Naive thymus-derived CD8-positive, alpha-beta T cell (primary cell): ENCODE measurements at places on chromosomes 5 and 9. TPM values are rescaled to one million over a fixed set of nuclear protein-coding genes. Genes with fewer than 3 reads are reported as not detected.

DNA sequence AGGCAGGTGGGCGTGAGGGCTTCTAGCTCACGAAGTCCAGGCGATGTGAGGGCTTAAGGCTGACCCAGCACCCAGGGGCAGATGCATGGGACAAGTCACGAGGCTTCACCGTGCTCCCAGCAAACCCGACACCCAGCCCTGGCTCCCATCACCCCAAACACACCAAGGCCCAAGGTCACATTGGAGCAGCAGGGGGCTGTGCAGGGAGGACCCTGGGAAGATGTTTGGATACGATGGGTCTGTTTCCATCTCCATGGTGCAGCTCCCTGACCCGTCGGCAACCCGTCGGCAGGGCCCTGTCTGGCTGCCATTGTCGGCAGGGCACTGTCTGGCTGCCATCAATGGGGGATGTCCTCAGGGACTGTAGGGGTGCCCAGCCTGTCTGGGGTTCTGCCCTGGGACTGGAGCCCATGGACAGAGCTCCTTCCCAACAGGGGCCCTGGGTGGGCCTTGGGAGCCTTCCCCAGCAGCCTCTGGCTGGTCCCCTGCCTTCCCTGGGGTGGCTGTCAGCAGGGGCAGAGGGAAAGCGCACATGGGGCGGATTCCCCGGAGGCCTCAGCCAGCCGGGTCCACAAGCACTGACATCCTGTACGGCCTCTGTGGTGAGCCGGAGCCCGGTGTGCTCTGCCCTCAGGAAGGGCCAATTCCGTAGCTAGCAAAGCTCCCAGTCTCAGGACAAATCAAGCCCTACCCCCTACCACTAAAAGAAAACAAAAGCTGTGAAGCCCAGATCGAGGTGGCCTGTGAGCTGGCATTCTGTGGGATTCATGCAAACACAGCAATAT lies 47.1 kb downstream of the NACC2 start:
- no peak for DNase-seq
- H3K27ac ChIP-seq: no peak overlapping the region
- peaks cover 3% of the 10 kb centered on the region for H3K27me3 ChIP-seq
- H3K4me3 ChIP-seq: no peak overlapping the region
- peaks cover 9% of the 10 kb centered on the region for H3K4me1 ChIP-seq

- DNase-seq: no peak
- H3K27ac ChIP-seq: no peak overlapping the region
- H3K36me3 ChIP-seq: no peaks in the 10 kb centered on the region
- peaks cover 2% of the 10 kb centered on the region for H3K27me3 ChIP-seq
- H3K4me3 ChIP-seq: no peak overlapping the region
These were observed 345.5 kb upstream of the PAPPA start for GRCh38 chr9:115808108-115808507.

- no peak overlapping the region for H3K4me3 ChIP-seq
- no peak overlapping the region for H3K27ac ChIP-seq
- H3K27me3 ChIP-seq: peaks cover 2% of the 10 kb centered on the region
- DNase-seq: no peak
These were observed 198.9 kb upstream of the WWC1 start for GRCh38 chr5:168092209-168093185.

DNA sequence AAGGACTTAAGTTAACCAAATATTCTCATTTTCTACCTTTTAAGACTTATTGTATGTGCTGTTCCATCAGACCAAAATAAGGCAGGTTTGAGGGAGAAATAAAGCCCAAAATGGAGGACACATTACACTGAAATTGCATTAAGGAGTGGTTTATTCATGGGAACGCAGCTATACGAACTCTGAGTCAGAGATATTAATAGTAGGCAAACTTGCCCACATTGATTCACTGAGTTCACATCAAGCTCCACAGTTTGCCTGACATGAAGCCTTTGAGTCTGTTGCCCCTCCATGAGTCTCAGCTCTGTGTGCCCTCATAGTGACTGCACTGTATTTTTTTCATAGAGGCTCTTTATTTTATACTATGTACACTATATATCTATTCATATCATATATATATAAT lies 135.0 kb upstream of the SNX2 start:
- peaks cover 13% of the 10 kb centered on the region for H3K27me3 ChIP-seq
- H3K36me3 ChIP-seq: no peaks in the 10 kb centered on the region
- H3K27ac ChIP-seq: no peak overlapping the region
- no peaks in the 10 kb centered on the region for H3K4me1 ChIP-seq

PCDHGA3 gene
- polyA plus RNA-seq: 0.06 TPM

NTRK2 gene
- polyA plus RNA-seq: not detected

PDLIM7 gene
- polyA plus RNA-seq: 5.8 TPM

DNA sequence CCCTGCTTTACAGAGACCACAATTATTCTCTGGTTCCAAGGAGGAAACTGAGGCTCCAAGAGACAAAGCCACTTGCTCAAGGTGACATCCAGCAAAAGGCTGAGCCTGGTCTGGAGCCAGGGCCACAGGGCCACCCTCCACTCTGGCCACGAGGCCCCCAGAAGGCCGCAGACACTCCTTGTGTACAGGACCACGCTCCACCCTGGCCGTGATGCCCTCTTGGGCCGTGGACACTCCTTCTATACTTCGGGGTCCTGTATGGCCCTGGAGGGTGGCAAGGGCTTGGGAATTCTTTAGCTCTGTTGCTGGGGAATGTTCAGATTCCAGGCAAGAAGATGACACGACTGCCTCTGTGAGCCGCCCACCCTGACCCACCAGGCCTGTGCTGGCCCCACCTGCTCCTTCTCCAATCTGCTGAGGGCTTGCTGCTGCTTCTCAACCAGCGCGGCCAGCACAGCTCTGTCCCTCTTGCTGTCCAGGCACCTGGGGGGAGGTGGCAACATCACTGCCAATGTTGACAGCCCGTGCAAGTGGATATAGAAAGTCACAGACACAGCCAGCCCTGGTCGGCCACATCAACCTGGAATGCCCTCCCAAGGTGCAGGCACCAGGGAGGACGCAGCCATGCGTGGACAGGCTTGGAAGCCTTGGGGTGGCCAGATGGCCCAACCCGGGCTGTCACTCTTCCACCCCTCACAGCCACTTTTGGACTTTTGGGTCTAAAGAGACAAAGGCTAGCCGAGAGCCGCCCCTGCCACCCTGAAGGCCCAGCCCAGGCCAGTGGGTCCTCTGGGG lies 20.1 kb upstream of the QSOX2 start:
- H3K27me3 ChIP-seq: no peaks in the 10 kb centered on the region
- no peaks in the 10 kb centered on the region for H3K36me3 ChIP-seq
- no peak for DNase-seq
- H3K4me1 ChIP-seq: no peaks in the 10 kb centered on the region

GRCh38 chr5:154702477-154702876 lies 52.7 kb upstream of the LARP1 start:
- no peaks in the 10 kb centered on the region for H3K36me3 ChIP-seq
- no peaks in the 10 kb centered on the region for H3K27me3 ChIP-seq
- no peak for DNase-seq
- no peak overlapping the region for H3K4me3 ChIP-seq
- no peak overlapping the region for H3K27ac ChIP-seq
- H3K4me1 ChIP-seq: no peaks in the 10 kb centered on the region

LIX1 gene
- polyA plus RNA-seq: not detected

DNA sequence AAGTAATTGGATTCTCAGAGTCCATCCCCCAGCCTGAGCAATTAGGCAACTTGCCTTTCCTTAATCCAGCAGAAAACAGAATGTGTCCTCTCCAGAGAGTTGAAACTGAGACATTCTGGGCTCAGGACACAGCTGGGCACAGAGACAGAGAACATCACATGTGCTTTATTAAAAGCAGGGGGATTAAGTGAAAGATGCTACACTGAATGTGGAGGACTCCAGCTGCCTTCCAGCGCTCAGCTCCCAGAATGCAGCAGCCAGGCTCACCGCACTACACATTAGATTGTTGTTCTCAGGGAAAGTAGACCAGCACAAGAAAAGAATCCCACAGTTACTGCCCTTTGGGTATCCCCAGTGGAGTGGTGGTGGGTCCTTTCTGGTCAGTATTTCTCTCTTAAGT lies 141.6 kb upstream of the IL12B start:
- DNase-seq: no peak
- H3K4me1 ChIP-seq: peaks cover 24% of the 10 kb centered on the region
- no peak overlapping the region for H3K4me3 ChIP-seq
- peaks cover 36% of the 10 kb centered on the region for H3K36me3 ChIP-seq

DNA sequence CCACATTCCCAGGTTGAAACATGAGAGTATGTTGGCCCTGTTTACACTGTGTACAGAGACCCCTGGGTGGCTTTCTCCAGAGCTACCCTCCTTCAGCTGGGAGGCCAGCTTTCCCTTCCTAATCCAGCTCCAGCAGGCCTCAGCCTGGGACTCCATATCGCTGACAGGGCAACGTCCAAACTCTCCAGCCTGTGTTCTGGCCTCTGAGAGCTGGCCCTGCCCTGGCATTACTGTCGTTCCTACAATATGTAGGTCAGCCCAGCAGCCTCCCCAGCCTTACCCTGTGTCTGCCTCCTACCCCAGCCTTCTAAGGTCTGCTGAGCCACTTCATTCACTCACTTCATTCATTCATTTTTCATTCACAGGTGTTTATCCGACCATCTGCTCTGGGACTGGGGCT lies 8.3 kb upstream of the EEIG1 start:
- H3K27ac ChIP-seq: peak overlapping the region; percentile 73
- no peak overlapping the region for H3K4me3 ChIP-seq
- peaks cover 21% of the 10 kb centered on the region for H3K4me1 ChIP-seq
- no peaks in the 10 kb centered on the region for H3K36me3 ChIP-seq
- no peak for DNase-seq

GABRA6 gene
- polyA plus RNA-seq: not detected

DNA sequence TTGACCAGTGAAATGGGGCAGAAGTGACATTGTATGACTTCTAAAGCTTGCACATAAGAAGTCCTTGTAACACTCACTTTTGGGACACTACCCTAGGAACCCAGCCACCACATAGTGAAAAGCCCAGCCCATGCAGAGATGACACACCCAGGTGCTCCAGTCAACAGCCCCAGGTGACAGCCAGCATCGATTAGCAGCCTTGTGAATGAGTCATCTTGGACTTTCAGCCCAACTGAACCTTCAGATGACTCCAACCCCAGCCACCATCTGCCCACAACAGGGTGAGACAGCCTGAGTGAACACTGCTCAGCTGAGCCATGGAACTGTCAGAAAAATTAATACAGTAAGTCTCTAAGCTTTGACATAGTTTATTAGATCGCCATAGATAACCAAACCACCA lies 458.6 kb downstream of the ZSWIM6 start:
- H3K36me3 ChIP-seq: no peaks in the 10 kb centered on the region
- no peak overlapping the region for H3K4me3 ChIP-seq
- DNase-seq: no peak
- H3K4me1 ChIP-seq: no peaks in the 10 kb centered on the region
- H3K27ac ChIP-seq: no peak overlapping the region
- peaks cover 1% of the 10 kb centered on the region for H3K27me3 ChIP-seq

DNA sequence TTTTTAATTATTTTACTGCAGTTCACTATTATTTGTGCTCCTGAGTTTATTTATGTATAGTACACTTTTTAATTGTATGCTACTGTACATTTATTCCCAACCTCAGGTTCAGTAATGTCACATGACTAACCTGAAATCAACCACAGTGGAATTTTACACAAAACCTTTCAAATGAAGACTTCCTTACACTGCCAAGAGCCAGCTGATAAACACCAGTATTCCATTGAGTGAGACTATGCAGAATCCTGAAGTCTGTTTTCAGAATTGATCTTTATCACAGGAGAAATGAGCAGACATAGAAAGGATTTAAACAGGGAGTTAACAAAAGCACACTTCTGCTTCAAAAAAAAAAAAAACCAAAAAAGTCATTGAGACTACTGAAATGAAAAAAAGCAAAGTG lies 219.5 kb downstream of the PRR16 start:
- H3K27ac ChIP-seq: no peak overlapping the region
- H3K4me1 ChIP-seq: no peaks in the 10 kb centered on the region
- no peaks in the 10 kb centered on the region for H3K27me3 ChIP-seq

SHC3 gene
- not detected for polyA plus RNA-seq

WWC1 gene
- not detected for polyA plus RNA-seq

PCDHGA5 gene
- not detected for polyA plus RNA-seq
